ENCODE measurements at places on chromosomes 3 and 15.

- DNase-seq = no peak
Observed at GRCh38 chr3:101068876-101069606, 75.8 kb upstream of the ABI3BP start.

DNA sequence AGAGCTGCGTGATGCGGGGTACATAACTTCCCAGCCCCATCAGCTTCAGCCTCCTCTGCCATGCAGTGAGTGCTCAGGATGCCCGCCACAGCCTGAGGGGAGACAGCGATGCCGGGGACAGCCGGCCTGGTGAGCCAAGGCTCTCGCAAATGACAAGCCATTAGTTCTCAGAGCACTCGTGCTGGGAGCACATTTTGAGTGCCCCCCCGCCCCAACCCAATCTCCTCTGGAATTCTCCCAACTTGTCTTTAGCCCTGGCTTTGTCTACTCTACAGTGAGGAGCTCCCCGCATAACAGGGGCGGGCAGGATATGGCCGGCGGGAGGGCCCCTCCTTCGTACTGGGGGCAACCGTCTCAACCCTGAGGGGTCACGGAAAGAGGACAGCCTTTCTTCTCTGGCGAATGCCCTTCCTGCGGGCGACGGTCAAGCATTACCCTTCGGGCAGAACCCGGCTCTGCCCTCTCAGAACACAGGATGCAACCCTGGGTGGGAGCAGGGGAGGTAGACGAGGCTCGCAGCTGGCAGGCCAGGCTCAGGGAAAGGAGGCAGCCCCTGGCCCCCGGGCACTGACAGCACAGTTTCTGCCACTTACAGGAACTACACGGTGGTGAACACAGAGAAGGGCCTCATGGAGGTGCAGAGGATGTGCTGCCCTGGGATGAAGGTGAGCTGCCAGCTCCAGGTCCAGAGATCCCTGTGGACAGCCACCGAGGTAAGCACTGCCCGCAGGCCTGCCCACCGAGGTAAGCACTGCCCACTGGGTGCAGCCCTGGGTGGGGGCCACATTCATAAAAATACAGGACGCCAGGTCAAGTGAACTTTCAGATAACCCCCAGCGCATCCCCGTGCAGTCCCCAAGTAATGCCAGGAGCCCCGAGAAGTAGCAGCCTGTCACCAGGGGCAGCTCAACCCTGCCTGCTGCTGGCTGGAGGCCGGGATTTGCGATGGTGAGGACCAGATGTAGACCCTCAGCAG is 141.7 kb downstream of the LRRK1 start:
- DNase-seq = no peak

- DNase-seq = no peak
Observed at GRCh38 chr15:40449275-40449674, 8.5 kb downstream of the BAHD1 start.

DNA sequence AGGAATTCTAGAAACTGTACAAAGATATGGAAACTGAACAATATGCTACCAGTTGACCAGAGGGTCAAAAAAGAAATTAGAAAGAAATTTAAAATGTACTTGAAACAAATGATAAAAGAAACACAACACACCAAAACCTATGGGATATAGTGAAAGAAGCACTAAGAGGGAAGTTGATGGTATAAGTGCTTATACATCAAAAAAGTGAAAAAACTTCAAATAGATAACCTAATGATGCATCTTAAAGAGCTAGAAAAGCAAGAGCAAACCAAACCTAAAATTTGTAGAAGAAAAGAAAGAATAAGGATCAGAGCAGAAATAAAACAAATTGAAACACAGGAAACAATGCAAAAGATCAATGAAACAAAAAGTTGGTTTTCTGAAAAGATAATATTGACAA is 68.2 kb downstream of the TFDP2 start:
- no peak for DNase-seq

- DNase-seq = no peak
Observed at GRCh38 chr3:37103103-37103808, 71.1 kb downstream of the LRRFIP2 start.

DNA sequence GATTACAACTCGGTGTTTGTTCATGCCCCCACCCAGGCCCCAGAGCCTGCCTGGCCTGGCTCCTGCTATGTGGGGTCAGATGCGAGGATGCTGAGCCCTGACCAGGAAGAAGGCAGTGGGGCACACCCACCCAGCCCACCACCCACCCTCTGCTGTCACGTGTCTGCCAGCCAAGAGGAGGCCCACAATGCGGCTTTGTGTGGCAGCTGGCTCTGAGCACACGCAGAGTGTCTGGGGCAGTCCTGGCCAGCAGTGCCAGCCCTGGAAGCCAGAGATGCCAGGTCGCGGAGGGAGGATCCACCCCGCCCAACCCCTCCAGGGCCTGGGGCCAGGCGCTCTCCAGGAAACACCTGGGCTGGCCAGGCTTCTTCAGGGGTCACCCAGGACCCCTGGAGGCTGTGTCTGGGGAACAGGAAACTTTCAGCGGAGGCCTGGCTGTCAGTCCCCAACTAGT is 26.4 kb upstream of the KLF13 start:
- DNase-seq = no peak

GRCh38 chr3:42023380-42023779 is 61.5 kb upstream of the ULK4 start:
- DNase-seq = no peak

DNA sequence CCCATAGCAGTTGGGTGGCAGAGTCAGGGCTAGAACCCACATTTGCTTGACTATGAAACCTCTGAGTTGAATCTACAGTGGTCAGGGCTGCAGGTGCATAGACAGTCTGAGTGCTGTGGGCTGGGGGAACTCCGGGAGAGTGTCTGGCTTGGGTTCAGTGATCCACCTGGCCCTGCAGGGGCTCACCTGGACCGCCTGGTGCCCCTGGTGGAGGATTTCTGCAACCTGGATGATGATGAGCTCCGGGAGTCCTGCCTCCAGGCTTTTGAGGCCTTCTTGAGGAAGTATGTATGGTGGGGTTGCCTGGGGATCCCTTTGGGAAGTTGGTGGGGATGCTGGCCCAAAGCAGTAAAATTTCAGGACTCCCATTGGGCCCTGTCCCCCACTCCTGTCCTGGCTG is 16.3 kb downstream of the CAND2 start:
- no peak for DNase-seq
